Stromal cell of bone marrow (primary cell): ENCODE measurements at places on chromosomes 5 and 9.

- DNase-seq = no peak
Measured at GRCh38 chr9:76895186-76895585, 10.7 kb downstream of the PRUNE2 start.

DNA sequence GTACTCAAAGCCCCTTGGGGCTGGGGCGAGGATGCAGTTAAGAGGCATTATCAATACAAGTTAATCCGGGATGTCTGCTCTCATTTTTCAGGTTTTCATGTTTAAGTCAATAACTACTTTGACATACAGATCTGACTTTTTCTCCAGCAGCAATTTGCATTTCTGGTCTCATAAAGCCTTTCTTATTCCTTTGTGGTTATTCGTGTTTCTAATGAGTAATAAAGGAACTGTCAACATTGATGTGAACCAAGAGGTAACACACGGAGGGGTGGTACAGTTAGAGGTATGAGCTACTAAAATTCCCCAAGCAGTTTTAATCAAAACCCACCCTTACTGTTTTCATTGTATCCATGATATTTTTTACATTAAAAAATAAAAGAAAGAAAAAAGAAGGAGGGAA, 138.0 kb upstream of the NFIB start:
- no peak for DNase-seq

DNA sequence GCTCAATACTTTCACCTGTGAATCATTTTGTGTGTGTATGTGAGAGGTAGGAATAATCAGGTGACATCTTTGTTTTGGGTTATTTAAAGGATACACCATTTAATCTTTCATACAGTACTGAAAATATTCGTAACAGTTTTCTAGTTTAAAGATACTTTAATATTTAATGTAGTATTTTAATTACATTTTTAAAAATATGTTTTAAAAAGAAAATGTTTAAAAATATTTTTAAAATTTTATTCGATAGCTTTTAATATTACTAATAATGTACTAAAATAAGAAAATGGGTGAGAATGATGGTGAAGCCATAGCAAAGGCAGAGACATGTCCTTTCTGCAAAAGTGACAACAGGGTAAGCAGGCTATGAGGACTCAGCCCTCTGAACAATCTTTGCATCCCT, 56.3 kb upstream of the MEF2C start:
- no peak for DNase-seq

GRCh38 chr5:150412319-150413175, at the start of gene CD74:
Gene CD74 (minus strand): TSS chr5:150412910. CDS start chr5:150412749, 161 bp downstream.
- peak; percentile 72 for DNase-seq

- no peak for DNase-seq
Measured at GRCh38 chr5:173114536-173114935, 29.8 kb upstream of the BNIP1 start.

- no peak for DNase-seq
Measured at GRCh38 chr5:175738126-175738525, 80.3 kb downstream of the HRH2 start.

DNA sequence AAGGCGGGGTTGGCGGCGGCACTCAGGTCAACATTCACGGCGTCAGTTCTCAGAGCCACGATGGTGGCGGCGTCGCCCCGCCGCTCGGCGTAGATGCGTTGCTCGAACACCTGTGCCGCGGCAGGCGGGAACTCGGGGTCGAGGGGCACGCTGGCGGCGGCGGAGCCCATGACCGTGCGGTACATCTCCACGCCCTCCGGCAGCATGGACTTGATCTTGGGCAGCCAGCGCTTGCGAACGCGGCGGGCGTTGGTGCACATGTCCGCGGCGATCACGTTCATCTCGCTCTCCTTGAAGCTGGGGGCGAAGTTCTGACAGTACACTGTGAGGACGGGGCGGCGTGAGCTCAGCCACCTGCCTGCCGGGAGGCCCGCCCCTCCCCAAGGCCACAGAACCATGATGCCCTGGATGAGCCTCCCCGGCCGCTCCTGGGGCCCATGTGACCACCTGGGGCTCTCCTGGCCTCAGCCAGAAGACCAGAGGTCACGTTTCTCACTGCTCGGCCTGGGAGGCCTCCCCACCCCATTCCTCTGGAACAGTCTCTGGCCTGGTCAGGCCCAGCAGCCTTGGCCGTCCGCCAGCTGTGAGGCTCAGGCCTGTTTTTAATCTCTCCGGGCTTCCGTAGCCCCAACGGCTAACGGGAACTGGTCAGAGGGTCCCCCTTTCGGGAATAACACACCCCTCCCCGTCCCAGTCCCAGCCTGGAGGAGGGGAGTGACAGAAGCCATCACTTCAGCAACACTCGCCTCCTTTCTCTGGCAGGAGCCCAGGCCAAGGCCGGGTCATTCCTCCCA, 50.7 kb upstream of the UBAC1 start:
- DNase-seq = peak; percentile 18

- no peak for DNase-seq
Measured at GRCh38 chr9:127905004-127905728, 5.8 kb upstream of the ST6GALNAC6 start.

DNA sequence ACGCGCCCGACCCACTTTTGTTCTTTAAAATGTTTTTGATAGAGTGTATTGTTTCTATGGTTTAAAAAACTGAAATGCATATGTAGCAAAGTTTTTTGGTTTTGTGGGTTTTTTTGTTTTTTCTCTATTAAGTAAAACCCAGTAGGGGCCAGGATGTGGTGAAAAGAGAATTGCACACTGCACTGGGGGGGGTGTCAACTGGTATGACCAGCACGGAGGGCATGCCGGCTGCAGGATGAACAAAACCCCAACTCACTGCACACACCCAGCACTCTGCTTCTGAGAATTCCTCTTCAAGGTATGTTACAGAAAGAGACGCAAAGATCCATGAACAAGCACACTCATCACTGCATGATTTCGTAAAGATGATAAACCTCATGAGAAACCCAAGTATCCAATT, 75.0 kb downstream of the STK10 start:
- DNase-seq = no peak

GRCh38 chr9:27421577-27421976, 102.5 kb upstream of the IFNK start:
- no peak for DNase-seq

DNA sequence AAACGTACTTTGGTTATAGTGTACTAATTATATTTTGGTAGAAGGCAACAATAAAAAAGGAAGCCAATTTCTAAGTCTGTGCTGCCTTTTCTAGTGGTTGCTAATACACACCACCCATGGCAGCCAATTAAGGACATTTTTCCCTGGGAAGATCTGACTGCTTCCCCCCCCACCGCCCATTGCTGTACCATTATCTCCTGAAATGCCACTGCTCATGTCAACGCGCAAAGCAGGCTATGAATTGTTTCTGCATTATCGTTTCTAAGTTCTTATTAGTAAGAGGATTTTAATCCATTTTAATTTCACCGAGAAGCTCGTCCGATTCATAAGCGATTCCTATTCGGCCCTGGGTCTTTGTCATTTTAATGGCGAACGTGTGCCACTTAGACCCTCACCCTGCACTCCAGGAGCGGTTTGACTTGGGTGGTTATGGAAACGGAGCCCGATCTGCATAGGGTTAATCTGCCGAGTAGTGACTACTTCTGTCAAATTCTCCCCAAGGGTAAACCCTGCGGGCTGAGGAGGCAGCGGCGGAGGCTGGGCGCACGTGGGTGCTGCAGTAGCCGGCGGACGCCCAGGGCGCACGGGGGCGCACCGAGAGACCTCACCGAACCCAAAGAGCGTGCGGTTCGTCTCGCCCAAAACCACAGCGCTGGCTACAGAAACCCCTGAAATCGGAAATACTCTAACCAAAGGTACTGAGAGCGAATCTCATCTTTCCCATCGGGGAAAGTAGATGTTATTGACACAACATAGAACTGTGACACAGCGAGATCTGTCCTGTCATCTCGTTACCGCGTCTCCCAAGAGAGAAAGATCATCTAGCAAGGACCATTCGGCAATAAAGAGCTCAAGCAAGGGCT, 55.8 kb upstream of the SHC3 start:
- no peak for DNase-seq

GRCh38 chr5:177454397-177455035, 7.9 kb downstream of the PRR7 start:
- peak; percentile 74 for DNase-seq

- no peak for DNase-seq
Measured at GRCh38 chr9:121826711-121827110, 175.3 kb downstream of the DAB2IP start.

GRCh38 chr5:14593326-14594021, 11.9 kb downstream of the OTULINL start:
- no peak for DNase-seq

- DNase-seq = no peak
Measured at GRCh38 chr9:4970970-4971641, 14.0 kb upstream of the JAK2 start.

DNA sequence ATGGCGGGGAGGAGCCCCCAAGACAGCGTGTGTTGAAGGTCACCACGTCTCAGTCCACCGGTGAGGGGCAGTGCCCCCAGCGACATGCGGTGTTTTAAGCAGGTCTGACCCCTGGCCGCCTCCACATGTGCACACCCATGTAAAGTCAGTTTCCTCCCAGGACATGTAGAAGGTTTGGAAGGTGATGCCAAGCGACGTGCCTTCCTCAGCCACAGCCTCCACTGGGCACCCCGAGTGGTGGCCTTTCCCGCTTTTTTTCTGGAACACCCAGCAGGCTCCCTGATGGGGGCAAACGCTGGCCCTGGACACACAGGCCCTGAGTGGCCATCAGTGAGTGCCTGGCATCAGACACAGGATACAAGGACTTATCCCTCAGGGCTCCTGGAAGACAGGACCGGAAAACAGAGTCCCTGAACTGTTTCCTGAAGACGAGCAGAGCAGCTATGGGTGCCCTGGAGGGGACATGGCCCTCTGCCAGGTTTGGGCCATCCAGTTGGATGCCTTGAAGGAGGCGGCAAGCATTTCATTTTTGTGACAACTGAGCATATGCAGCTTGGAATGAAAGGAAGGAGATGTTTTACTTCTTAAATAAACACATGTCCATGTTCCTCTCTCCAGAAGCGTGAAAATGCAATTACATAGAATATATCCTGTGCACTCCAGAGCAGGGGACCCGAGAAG, 275.8 kb upstream of the IRX2 start:
- no peak for DNase-seq

GRCh38 chr9:73548201-73548600, 396.5 kb downstream of the ANXA1 start:
- no peak for DNase-seq

DNA sequence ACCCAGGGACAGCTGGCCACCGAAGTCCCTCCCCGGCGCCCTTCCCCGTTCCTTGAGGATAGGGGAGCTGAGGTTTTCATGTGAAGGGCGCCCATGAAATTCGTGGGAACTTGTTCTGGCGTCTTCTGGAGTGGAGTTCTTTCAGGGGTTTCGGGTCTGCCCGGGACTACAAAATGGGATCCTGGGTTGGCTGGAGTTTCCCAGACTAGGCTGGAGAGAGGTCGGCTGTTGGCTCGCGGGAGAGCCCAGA, 3.6 kb upstream of the RGMB start:
- no peak for DNase-seq

GRCh38 chr9:8371686-8372085, 572.1 kb upstream of the DMAC1 start:
- DNase-seq = no peak

DNA sequence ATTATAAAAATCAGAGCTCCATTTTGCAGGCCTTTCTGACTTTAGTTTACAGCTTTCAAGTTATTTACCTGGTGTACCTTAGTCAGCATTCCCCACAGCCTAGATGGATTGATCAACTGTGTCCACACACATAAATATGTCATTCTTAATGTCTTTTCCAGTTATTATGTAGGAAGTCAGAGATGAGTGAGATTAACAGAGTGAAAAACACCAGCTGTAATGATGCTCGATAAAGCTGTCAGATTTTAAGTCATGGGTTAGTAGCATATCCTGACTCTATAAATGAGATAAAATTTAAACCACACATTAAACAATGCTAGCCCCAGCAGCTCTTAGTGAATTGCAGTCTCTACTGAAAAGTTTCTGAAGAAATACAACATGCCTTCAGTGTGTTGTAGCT, 48.9 kb downstream of the NUDT12 start:
- no peak for DNase-seq

GRCh38 chr5:158679221-158679641, 420.5 kb downstream of the EBF1 start:
- no peak for DNase-seq

GRCh38 chr5:52811067-52811749, 23.5 kb downstream of the ITGA1 start:
- peak; percentile 53 for DNase-seq

DNA sequence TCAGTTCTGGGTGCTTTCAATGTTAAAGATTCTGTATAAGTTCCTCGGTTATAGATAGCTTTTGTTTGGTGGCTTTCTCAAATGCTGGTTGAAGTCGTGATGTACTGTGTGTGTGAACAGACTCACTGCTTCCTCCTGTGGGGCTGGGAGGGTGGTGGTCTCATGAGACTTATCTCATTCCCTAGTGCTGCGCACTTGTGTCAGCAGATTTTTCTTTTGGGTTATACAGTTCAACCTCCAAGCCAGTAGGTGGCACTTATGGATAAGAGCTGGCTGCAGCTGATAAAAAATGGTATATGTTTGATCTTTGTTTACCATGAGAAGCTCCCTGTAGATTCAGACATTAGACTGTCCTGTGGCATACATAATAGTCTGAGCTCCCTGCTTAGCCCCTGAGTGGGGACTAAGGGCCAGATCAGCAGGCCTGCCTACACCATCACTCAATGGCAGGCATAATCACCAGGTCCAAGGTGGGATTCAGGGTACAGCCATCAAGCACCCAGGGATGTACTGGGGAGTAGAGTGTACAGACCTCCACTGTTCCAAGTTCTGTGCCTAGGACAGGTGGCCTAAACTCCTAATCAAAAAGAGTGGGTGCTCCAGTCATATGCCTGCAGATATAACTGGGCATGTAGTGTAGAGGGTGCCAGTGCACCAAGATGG, 174.2 kb downstream of the OXCT1 start:
- DNase-seq = no peak

DNA sequence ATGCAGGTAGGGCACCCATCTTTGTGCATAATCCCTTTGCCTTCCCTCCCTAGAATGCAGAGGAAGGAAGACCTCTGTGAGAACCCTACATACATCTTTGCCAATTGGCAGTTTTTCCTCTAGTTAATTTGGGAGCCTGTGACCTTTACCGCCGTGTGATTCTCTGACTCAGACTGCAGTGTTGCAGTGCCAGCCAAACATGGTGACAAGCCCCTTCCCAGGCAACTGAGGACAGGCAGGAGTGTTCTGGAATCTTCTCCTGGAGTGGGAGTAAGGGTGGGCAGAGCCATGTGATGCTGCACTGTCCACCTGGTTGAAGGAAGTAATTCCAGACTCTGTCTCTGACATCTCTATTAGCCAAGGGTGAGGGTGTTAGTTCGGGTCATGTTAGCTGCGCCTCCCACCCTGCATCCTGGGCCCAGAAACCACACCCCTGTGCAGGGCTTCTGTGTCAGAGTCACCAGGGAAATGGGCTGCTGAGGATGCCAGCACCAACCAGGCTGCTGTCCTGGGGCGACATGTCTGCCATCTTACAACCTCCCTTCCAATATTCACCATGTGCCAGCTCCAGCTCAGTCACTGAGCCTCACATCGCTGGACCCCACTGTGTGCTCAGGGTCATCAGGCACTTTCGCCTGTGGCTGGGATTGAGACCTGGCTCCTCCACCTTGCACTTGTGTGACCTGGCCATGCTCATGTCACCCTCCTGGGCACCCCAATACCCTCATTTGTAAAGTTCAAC, 21.8 kb downstream of the KCNIP1 start:
- DNase-seq = no peak

- no peak for DNase-seq
Measured at GRCh38 chr5:41754857-41755256, 115.4 kb downstream of the OXCT1 start.

- DNase-seq = no peak
Measured at GRCh38 chr5:56816546-56817081, 1.3 kb downstream of the MAP3K1 start.

GRCh38 chr9:98931600-98932389, 11.9 kb upstream of the COL15A1 start:
- DNase-seq = no peak
